ENCODE measurements at places on chromosomes 11 and 22.

GRCh38 chr11:96309016-96309642, 33.9 kb downstream of the MAML2 start:
- DNase-seq: no peak

GRCh38 chr11:109026891-109027489, 362.1 kb downstream of the DDX10 start:
- DNase-seq: no peak

GRCh38 chr22:17867160-17867785, 93.0 kb upstream of the BID start:
- no peak for DNase-seq

DNA sequence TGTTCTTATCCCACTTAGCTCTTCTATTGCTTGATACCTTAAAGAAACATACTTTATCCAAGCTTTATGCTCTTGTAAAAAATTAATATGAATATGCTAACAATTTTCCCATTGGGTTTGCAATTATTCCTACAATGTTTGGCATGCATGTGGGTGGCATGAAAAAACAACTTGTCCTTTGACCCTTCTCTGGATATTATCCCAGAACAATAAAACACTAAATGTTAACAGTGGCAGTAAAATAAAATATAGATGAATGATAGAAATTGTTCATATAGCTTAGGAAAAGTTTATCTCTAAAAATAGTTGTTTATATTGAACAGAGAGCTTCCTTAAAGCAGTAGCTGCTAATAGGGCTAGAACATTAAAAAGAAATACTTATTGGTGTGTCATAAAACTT, 860.5 kb upstream of the LRRC4C start:
- DNase-seq: no peak

- no peak for DNase-seq
These were observed 37.6 kb downstream of the TPBGL start for GRCh38 chr11:75277991-75278790.

- no peak for DNase-seq
These were observed 3.7 kb downstream of the IL2RB start for GRCh38 chr22:37146051-37146385.

DNA sequence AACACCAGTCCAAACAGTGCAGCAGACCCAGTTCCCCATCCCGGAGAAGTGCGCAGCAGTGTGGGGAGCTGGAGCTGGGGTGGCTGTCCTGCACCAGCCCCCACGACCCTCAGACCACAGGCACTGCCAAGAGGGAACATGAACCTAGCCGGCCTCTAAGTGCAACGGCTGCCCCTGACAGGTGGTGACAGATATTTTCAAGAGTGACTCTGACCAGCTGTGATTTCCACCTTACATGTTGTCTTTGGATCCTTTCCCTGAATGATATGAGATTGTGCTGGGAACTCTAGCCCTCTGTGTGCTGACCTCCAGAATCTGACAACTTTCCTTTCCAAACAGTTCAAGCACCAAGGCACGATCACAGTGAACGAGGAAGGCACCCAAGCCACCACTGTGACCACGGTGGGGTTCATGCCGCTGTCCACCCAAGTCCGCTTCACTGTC, 12.6 kb downstream of the SERPIND1 start:
- DNase-seq: no peak

GRCh38 chr22:47994601-47995263, 1232.3 kb downstream of the TBC1D22A start:
- DNase-seq: no peak

- DNase-seq: no peak
These were observed 25.4 kb downstream of the TP53AIP1 start for GRCh38 chr11:128917144-128917724.

GRCh38 chr11:64906314-64906635, 10.7 kb downstream of the ATG2A start:
- DNase-seq: no peak

- DNase-seq: no peak
These were observed 27.2 kb downstream of the GLB1L2 start for GRCh38 chr11:134358856-134359490.

DNA sequence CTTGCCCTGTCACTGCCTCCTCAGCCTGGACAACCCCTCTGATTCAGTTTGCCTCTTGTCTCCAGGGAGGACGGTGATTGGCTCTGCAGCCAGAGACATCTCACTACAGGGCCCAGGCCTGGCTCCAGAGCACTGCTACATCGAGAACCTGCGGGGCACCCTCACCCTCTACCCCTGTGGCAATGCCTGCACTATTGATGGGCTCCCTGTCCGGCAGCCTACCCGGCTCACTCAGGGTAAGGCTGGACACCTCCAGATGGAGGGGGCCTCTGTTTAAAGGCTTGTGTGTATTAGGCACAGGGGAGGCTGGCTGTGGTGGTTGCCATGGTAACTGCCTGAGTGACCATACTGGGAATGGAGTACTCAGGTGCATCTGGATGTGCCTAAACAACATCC, 8.6 kb downstream of the PHLDB1 start:
- DNase-seq: no peak

DNA sequence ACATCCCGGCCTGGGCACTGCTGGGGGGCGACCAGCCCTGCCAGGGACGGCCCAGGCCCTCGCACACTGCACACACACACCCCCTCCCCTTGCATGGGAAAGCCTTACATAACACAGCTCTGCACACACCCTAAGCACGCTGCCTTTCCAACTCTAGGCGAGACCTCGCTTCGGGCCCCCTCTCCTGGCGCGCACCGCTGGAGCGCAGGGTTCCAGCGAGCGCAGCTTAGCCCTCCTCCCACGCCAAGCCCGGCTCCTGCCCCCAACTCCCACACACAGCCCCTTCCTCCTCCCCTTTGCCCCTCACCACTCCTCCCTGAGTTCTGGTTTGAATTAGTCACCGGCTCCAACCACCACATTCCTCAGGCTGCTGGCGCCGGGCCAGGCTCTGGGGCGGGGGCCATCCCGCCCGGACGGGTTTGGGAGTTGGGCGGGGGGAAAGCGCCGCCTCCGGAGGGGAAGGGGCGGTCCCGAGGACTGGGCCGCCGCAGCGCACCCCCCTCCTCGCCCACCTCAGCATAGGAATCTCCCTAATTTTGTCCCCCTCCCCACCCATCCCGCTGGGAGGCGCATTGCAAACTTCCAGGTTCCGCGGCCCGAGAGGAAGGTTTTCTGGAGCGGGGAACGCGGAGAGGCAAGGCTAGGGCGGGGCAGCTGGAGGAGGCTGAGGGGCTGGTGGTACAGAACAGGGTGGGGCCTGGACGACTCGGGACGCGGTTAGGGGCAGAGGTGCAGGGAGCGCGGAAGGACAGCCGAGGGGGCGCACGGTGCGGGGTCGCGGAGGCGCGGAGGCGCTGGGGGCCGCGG, 966 bp downstream of the AHNAK start:
- DNase-seq: peak; percentile 83

GRCh38 chr22:32204856-32205722, at the start of gene RFPL2:
Gene RFPL2 (minus strand): TSS chr22:32205073. CDS start chr22:32202451, 2,622 bp downstream.
- no peak for DNase-seq

GRCh38 chr11:113137713-113138529, 176.5 kb upstream of the TTC12 start:
- DNase-seq: no peak

GRCh38 chr11:2681408-2682145, 18.2 kb downstream of the KCNQ1OT1 start:
- no peak for DNase-seq

- no peak for DNase-seq
These were observed at the start of gene SCUBE1 for GRCh38 chr22:43343262-43343669. Gene SCUBE1 (minus strand): TSS chr22:43343372. CDS start chr22:43343261, 111 bp downstream.

DNA sequence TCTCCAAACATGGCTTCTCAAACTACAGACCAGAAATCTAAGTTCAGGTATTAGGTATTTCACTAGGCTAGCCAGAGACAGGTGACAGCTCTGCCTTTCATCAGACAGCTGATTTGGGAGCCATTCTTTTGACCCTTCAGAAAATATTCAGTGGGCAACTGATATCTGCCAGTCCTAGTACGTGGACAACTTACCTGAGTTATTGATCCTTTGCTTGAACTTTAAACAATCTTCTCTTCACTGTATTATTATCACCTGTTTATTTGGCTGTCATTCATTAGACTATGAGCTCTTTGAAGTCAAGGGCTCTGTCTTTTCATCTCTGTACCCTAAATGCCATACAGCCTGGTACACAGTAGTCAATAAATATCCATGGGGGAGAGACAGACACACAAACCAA, 17.2 kb downstream of the TRIM66 start:
- DNase-seq: no peak

GRCh38 chr11:72422414-72422813, 11.9 kb downstream of the CLPB start:
- no peak for DNase-seq

DNA sequence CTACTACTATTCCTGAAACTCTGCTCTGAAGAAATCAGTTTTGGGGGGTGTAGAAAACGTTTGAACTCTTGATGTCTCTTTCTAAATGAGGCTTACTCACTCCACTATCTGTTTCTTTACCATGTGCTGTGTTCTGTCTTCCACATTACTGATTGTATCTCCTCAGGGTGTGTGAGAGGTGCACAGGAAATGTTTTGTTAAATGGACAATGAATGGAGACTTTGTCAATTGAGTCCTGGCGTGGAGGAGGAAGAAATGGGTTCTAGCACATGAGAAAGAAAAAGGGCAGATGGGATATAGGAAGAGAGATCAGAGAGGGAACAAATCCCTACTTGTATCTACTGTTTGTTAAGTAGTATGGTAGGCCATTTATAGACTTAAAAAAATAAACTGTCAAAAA, 577.1 kb upstream of the CCDC90B start:
- no peak for DNase-seq

DNA sequence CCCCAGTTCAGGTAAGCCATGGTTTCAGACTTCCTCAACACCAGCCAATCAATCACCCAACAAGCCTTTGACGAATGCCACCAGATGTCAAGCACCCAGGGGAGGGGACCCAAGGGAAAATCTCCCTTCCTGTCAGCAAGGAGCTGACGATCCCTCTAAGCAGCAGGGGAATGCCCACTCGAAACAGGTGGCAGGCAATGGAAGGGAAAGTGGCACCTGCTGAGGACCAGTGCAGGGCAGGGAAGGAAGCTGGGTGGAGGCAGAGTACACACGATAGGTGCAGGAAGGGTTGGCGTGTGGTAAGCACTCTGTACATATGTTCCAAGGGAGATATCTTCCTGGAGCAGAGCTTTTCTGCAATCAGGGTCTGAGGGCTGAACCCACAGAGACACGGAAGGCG, 11.7 kb upstream of the CREB3L1 start:
- no peak for DNase-seq

DNA sequence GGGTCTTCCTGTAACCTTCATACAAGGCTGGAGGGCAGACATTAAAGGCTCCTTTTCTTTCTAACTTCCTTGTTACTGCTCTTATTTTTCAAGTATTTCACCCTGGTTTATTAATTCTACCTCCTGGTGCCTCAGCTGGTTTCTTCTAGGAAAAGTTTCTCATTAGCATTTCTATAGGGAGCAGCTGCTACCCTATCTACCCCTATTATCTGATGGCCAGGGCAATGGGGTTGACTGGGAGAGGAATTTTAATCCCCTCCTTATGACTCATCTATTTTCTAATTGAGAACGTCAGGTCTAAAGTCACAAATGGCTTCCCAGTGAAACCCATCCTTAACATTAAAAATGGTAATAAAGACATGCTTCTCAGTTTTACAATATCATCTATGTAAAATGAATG, 5.0 kb downstream of the MAP6 start:
- DNase-seq: no peak

DNA sequence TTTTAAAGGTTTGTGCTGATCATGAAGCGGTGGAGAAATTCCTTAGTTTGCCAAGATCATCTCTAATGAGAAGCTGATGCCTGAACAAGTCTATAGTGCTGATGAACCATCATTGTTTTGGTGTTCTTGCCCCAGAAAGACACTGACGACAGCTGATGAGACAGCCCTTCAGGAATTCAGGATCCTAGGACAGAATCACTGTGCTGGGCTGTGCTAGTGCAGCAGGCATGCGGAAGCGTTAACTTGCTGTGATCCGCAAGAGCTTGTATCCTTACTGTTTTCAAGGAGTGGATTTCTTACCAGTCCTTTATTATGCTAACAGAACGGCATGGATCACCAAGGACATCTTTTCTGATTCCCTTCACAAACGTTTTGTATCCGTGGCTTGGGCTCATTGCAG, 104.1 kb downstream of the TBC1D22A start:
- peak; percentile 36 for DNase-seq

DNA sequence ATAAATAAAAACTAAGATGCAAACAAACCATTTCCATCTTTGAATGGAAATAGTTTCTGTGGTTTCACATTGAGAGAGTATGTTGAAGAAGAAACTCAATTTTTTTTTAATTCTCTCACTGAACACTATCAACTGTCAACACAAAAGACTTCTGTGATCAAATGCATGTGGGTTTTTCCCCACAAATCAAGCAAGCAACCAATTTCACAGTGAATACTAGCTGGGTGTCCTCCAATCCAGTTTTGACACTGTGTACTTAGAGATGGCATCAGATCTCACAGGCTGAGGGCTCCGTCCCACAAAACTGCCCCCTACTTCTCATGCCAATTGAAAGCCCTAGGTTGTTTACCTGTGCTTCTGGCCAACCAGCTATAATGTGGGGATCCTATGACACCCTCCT, 34.5 kb downstream of the CTSC start:
- no peak for DNase-seq

DNA sequence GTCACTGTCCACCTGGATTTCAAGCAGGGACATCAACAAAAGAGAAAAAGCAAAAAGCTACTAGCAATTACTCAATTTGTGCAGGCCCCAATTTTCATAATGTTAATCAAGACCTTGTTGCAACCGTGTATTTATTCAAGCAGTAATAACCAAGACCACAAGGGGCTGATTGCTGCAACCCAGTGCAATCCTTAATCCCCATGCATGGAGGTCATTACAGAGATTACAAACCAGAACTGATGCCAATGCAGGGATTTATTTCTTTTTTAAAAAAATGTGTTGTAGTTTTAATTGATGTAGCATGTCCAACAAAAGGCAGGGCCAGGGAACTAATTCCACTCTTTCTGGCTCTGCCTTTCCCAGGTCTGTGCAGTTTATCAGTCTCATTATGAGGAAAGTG, 18.4 kb downstream of the TECTA start:
- DNase-seq: no peak

DNA sequence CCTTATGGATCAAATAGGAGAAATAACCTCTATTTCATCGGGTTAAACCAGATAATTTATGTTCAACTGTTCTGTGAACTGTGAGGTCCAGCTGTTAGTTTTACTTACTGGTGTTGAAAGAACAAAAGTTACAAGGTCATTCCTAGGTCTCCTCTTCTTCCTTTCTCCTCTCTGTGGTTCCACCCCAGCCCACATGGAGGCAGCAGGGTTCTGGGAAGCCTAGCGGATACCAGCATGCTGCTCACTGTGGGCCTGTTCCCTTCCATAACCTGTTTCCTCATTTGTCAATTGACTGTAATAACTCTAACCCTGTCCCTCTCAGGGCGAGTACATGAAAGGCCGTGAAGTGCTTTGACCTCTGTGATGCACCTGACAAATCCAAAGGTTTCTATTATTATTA, 27.8 kb downstream of the RELT start:
- no peak for DNase-seq

GRCh38 chr11:16171882-16172281, 184.5 kb downstream of the SOX6 start:
- DNase-seq: no peak

- no peak for DNase-seq
These were observed 5.6 kb downstream of the JHY start for GRCh38 chr11:122888162-122888561.

- no peak for DNase-seq
These were observed 6.3 kb downstream of the GLB1L2 start for GRCh38 chr11:134338068-134338467.
